ENCODE measurements at places on chromosomes 5 and 9. TPM values are rescaled to one million over a fixed set of nuclear protein-coding genes. Genes with fewer than 3 reads are reported as not detected.

- no peak for DNase-seq
Measured at GRCh38 chr5:109394806-109395205, 15.0 kb downstream of the PJA2 start.

- DNase-seq, result no peak
Measured at GRCh38 chr9:70830618-70831017, 290.8 kb downstream of the TRPM3 start.

- peak; percentile 96 for DNase-seq
Measured at GRCh38 chr9:81848472-81848871, 79.8 kb upstream of the SPATA31D4 start.

Gene IFNK
- not detected for polyA plus RNA-seq

- DNase-seq, result no peak
Measured at GRCh38 chr5:17373814-17374556, 124.0 kb upstream of the TAF11L2 start.

Gene GDA
- not detected for polyA plus RNA-seq

Gene TRUB2
- 17.6 TPM for polyA plus RNA-seq

Gene FGD3
- not detected for polyA plus RNA-seq

Gene FGFR4
- polyA plus RNA-seq, result 1.9 TPM

Gene PHYKPL
- 71.7 TPM for polyA plus RNA-seq

- no peak for DNase-seq
Measured at GRCh38 chr5:31377274-31377946, 154.5 kb downstream of the DROSHA start.

- DNase-seq, result no peak
Measured at GRCh38 chr5:168434001-168434400, 52.3 kb upstream of the RARS1 start.

DNA sequence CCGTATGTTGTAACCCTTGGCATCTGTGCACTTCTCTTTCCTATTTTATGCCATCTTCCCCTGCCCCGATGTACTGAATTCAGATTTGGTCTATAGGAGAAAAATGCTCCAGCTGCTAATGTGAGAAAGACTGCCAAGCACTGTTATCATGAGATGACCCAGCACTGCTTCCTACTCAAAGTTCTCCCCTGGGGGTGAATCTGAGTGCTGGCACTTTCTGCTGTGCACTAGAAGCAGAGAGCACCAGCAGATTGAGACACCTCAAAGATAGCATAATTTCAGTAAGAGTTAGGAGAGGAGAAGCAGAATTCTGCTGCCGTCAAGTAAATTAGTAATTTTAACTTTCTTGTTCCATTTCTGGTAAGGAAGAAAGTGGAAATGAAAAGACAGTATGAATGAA is 92.8 kb upstream of the ACOT12 start:
- DNase-seq, result no peak

- DNase-seq, result no peak
Measured at GRCh38 chr9:20144197-20144596, 355.4 kb upstream of the SLC24A2 start.

Gene ETF1
- 27.5 TPM for polyA plus RNA-seq

- no peak for DNase-seq
Measured at GRCh38 chr9:97060796-97061195, 21.9 kb upstream of the CTSV start.

Gene ISL1
- polyA plus RNA-seq, result 0.28 TPM

DNA sequence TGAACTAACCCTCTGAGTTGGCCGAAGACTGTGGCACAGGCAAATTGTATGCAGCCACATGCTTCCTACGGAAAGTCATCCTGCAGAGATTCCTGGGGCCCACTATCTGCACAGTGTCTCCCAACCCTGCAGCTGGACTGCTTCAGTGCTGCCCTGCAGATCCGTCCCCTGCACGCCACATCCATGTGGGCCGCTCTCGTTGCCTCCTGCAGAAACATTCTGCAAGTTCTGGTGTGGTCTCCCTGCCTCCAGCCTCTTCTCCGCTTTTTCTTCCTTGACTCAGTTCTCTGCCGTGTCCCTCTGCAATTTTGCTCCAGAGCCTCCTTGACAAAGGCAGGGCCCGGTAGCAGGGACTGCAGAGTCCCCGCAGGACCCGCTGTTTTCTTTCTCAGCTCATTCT is 249.0 kb downstream of the AOPEP start:
- DNase-seq, result no peak

DNA sequence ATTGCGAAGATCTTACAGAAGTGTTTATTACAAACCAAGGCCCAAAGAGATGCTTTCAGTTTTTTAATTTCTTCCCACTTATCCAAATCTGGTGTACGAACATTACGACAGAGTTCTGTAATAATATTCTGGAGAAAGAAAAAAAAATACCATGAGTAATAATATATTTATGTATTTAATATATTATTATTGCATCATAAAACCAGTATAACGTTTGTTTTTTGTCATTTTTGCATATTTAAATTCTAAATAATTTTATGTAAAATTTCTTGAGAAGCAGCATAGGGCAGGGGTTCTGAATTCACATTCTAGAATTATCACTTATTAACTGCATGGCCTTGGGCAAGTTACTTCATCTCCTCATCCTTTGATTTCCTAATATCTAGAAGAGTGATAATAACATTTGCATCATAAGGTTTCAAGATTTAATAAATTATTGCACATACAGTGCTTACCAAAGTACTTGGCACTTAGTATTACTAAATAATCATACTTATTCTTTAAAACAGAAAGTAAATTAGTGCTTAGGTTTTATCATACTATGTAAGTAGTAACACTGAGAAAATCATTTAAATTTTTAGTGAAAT is 107.7 kb downstream of the OSMR start:
- DNase-seq, result no peak

GRCh38 chr9:73880101-73880500 is 617.0 kb upstream of the RORB start:
- DNase-seq, result no peak

Gene PCDHGA7
- 0.68 TPM for polyA plus RNA-seq

GRCh38 chr5:160291467-160291866 is 20.9 kb downstream of the CCNJL start:
- no peak for DNase-seq

GRCh38 chr5:126521130-126521529 is 73.9 kb downstream of the ALDH7A1 start:
- DNase-seq, result no peak

DNA sequence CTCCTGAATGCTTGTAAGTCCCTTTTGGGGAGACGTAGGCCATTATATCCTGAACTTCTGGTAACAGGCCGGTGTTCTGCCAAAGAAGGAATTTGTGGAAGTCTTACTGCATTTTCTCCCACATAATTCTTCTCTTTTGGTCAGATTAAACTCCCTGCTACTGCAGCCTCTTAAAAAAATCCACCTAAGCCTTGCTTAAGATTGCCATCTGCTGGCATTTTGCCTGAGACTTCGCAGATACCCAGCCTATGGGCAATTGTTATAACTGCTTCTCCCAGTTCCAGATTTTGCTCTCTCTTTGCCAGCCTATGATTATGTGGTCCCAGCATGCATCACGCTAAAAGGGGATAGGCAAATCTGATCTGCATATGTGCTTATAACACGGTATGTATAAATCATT is 391.6 kb upstream of the CHD1 start:
- peak; percentile 9 for DNase-seq

DNA sequence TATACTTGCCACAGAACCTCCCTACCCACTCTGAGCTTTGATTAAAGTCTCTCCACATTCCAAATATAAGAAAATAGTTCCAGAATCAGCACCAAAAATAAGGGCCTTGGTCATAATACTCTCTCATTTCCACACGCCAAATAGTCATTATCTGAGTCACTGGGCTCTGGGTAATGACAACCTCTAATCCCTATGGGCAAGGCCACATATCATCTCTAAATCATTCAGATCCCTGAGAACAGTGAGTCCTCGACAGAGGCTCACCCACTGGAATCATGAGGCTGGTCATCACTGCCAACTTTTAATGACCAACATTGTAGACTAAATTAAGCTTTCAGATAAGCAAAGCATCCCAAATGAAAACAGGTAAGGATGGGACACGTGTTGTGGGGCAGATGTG is 28.1 kb downstream of the FAM114A2 start:
- DNase-seq, result no peak

GRCh38 chr9:78985084-78985738 is 586.6 kb upstream of the TLE4 start:
- DNase-seq, result no peak

DNA sequence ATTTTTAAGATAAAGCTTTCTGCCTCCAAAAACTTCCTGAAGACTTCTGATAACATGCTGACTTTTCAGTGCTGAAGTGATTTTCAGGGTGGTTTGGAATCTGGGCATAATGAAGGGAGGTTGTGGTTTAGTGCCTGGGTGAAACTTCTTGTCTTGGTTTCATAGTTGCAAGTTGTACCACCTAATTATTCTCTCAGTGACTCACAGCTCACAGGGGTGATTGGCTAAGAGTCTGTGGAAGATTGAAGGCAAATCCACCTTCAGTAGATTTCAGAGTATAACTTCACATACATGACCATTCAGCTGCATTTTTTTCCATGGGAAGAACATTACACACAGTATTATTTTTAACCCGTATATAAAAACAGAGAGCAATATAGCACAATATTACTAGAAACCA is 199.9 kb downstream of the PTTG1 start:
- DNase-seq, result no peak

Gene SPINK7
- polyA plus RNA-seq, result not detected

All from endothelial cell of umbilical vein (primary cell).